PC-9 (cell line): ENCODE measurements at places on chromosomes 2 and 18. TPM values are rescaled to one million over a fixed set of nuclear protein-coding genes. Genes with fewer than 3 reads are reported as not detected.

Gene CD226
- 0.13 TPM in 2 replicates for total RNA-seq

Gene SERPINB10
- total RNA-seq = not detected in 2 replicates

Gene FLACC1
- 0.75 and 0.87 TPM in 2 replicates for total RNA-seq

Gene RPE
- total RNA-seq = 58.4 and 63.7 TPM in 2 replicates

Gene SP3
- total RNA-seq = 93.6 and 127 TPM in 2 replicates

Gene KCNG2
- not detected in 2 replicates for total RNA-seq

DNA sequence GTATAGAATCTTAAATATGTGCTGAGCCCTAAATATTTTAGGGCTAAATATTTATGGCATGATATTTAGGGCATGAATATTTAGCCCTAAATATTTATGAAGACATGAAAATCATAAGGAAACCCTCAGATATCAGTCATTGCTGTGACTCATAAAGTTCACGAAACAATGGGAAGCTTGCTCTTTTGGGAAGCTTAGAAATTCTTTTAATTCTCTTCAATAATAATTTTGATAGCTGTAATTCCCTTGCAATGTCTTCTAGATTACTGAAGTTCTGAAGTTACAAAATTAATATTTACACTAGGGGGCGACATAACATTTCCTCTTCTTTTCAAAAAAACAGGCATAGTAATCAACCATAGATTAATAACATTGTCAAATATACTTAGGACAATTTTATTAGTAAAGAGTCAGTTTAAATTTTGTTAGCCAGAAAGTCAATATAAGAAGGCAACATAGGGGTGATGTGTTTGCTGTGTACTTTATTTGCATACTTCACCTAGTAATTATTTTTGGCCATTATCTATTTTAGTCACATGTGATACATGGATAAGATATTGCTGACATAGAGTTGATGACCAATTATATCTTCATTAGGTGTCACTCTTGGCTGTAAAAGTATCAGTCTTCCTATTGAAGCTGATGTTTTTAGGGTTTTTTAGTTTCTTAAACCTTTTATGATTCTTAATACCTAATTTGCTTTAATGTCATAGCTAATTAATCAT, 13.2 kb downstream of the ZNF804A start:
- no peak for DNase-seq

- DNase-seq = no peak
These were observed 7.4 kb upstream of the NTSR2 start for GRCh38 chr2:11677136-11678055.

DNA sequence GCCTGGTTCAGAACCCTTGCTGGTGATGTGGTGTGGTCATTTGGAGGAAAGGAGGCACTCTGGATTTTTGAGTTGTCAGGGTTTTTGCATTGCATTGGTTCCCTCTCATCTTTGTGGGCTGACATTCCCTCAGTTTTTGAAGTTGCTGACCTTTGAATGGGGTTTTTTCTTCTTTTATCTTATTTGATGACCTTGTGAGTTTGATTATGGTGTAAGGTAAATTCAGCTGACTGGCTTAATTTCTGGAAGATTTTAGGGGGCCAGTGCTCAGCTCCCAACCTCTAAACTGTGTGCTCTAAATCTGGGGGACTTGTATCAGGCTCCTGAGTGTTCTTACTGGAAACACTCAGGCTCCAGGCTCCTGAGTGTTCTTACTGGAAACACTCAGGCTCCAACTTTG, 225.9 kb downstream of the MEIS1 start:
- no peak for DNase-seq

- no peak for DNase-seq
These were observed 53.1 kb downstream of the ADCY3 start for GRCh38 chr2:24866946-24867345.

- DNase-seq = no peak
These were observed 47.4 kb downstream of the GREB1 start for GRCh38 chr2:11581124-11581796.

DNA sequence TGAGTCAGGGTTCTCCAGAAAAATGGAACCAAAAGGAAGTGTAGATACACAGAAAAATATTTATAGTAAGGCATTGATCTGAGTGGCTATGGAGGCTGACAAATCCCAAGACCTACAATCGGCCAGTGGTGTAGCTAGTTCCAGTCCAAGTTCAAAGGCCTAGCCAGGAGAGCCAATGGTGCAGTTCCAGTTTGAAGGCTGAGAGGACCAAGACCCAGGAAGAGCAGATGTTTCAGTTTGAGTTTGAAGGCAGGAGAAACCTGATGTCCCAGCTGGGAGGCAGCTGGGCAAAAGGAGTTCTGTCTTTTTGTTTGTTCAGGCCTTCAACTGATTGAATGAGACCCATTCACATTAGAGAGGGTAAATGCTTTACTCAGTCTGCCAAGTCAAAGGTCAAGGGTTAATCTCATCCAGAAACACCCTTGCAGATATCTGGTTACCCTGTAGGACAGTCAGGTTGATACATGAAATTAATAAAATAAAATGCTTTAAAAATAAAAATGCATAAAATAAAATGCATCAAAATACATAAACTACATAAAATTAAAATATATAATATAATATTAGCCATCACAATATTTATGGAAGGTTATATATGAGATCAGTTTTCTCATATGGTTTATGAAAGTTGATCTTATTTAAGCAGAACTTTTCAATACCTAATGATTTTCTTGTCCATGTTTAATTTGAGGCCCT, 38.7 kb downstream of the KCNE4 start:
- no peak for DNase-seq

DNA sequence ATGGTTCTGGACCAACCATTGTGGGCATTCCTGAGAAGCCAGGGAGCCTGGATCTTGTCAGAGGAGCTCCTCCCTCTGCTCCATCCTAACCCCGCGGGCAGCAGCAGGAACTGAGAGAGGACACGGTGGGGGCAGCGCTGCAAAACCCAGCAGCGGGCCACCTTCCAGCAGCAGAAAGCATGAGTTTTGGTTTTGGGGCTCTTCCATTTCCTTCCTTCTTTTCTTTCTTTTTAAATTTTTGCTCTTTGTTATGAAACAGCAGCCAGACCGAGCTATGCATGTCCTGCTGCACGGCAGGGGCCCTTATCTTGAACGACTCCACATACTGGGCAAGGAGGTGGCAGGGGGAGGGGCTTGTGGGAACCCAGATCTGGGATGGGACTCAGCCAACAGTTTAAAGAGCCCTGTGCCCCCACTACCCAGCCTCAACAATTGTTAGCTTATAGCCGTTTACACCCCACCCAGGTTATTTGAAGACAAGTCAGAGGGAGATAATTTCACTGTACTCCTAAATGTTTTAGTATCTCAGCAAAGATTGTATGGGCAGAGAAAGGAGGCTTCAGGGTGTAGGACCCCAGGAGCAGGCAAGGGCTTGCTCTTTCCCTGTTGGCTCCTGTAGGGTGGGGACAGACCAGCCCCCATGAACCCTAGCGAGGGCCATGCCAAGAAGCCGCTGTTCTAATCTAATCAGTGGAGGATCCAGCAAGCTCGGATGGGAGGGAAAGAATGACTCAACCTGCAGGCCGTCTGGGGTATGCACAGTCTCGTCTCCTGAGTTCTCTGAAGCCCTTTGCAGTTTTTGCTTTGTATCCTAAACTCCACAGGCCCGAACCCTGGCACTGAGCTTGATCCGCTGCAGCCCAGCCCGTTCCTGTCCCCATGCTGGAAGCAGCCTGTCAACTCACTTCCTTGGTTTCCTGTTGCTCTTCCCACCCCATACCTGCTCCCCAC, 75.3 kb downstream of the LRRFIP1 start:
- DNase-seq = no peak

- peak; percentile 71 for DNase-seq
These were observed 99.8 kb downstream of the SEPTIN10 start for GRCh38 chr2:109513749-109514588.

GRCh38 chr2:199818026-199818425, 33.0 kb downstream of the FTCDNL1 start:
- DNase-seq = peak; percentile 53

- no peak for DNase-seq
These were observed 10.3 kb upstream of the AGXT start for GRCh38 chr2:240858321-240858720.

GRCh38 chr2:167686691-167687090, 560.7 kb downstream of the STK39 start:
- no peak for DNase-seq

- DNase-seq = no peak
These were observed 214.8 kb downstream of the IKZF2 start for GRCh38 chr2:212936572-212936971.

- no peak for DNase-seq
These were observed 666.9 kb downstream of the XIRP2 start for GRCh38 chr2:167555098-167555720.

- DNase-seq = no peak
These were observed 1601.1 kb downstream of the LRP1B start for GRCh38 chr2:140529706-140530105.

DNA sequence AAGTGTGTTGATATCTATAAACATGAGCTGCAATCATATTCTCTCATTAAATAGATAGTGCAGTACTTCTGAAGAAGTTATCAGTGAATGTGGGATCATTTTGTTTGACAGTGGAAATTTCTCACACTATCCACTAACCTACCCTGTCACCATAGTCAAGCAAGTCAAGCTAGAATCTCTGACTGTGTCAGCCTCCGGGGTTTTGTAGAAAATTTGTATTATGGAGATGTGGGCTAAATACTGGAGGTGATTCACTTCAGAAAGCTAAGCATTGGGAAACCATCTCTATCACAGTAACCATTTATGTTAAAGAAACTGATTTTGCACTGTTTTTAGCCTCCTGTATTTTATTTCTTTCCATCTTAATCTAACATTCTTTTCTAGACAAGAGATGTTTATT, 126.6 kb upstream of the CREB1 start:
- no peak for DNase-seq

DNA sequence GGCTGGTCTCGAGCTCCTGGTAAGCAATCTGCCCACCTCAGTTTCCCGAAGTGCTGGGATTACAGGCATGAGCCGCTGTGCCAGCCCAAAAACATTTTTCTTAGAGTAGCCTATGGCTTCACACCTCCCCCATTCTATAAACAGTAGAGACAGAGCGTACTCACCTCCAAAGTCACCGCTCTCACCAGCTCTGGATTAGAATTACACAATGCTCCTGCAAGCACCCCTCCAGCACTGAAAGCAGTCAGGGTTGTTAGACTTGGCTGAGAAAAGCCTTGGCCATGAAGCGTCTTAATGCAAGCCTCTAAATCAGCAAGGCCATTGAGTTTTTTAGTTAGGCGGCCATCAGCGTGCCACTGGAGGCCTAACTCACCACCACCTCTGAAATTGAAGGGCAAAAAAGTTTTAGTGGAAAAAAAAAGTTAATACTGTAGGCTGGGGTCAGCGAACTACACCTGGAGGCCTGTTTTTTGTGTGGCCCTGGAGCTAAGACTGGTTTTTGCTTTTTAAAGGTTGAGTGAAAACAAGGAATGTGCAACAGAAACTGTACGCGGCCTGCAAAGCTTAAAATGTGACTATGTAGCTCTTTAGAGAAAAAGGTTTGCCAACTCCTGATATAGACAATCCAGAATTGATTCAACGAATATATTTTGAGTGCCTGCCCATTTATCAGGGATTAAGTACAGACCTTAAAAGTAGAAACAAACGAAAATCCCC, 34.6 kb downstream of the PREPL start:
- no peak for DNase-seq

DNA sequence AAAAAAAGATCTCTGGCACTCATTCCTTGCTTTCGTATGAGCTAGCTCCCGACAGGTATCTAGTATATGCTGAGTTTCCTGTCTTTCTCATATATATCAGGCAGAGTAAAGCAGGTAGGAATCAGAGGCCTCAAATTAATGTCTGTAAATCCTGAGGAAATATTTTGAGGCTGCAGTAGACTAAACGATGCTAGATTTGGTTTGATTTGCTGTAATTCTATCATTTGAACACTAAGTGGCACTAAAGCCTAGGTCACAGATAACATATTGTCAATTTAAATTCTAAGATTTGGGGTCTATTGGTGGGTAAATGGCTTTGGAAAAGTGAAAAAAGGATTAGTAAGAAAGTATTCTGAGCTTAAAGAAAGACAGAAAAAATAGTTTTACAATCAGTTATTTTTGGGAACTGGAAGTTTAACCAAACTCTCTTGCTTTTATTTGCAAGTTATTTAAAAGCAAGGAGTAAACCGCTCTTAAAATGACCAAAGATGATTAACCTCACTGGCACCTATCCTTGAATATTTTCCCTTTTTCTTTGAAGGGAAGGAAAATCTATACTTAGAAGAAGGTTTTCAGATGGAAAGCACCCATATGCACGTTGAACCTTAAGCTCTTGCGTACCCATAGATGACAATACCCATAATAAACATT, 37.6 kb upstream of the SLC4A10 start:
- DNase-seq = no peak

DNA sequence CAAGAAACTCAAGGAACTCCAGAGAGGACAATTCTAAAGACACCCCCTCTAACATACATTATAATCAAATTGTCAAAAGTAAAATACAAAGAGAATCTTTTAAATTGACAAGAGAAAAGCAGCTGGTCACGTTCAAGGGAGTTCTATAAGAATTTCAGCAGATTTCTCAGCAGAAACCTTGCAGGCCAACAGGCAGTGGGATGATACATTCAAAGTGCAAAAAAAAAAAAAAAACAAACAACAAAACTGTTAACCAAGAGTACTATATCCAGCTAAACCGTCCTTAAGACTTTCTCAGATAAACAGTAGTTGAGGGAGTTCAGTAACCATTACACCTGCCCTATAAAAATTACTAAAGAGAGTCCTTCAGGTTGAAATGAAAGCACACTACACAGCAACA, 33.9 kb downstream of the CCDC138 start:
- no peak for DNase-seq

DNA sequence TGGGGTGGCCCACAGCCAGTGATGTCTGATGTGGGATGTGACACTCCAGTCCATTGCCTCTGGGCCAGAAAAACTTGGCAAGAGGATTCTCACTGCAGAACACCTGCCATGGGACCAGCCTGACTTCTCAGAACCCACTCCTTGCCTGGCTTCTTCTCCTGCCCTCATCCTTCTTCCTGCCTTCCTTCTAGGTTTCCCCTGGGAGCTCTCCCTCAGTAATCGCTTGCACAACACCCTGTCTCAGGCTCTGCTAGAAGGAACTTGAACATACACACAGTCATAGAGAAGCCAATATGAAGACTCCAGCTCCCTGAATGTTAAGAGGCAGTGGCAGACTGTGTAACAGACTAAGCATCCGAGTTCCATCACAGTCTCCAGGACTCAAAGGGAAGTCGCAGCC, 4.3 kb upstream of the COL6A3 start:
- DNase-seq = no peak

DNA sequence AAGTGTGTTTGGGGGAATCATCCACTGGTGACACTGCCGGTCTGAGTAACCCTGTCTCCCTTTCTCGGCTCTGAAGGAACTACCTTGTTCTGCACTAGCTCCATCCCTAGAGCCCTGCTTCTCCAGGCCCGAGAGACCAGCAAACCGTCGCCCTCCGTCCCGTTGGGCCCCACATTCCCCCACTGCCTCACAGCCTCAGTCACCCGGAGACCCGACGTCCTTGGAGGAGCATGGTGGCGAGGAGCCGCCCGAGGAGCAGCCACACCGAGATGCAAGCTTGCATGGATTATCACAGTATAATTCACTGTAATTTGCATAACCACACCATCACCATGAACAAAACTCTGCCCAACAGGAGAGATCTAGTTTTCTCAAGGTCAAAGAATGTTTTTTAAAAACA, 126.2 kb downstream of the MTCL1 start:
- DNase-seq = no peak

GRCh38 chr2:156476021-156476849, 40.1 kb downstream of the GPD2 start:
- no peak for DNase-seq
